Cardiac septum (tissue), 1 donor: ENCODE measurements at places on chromosomes 6 and 20.

DNA sequence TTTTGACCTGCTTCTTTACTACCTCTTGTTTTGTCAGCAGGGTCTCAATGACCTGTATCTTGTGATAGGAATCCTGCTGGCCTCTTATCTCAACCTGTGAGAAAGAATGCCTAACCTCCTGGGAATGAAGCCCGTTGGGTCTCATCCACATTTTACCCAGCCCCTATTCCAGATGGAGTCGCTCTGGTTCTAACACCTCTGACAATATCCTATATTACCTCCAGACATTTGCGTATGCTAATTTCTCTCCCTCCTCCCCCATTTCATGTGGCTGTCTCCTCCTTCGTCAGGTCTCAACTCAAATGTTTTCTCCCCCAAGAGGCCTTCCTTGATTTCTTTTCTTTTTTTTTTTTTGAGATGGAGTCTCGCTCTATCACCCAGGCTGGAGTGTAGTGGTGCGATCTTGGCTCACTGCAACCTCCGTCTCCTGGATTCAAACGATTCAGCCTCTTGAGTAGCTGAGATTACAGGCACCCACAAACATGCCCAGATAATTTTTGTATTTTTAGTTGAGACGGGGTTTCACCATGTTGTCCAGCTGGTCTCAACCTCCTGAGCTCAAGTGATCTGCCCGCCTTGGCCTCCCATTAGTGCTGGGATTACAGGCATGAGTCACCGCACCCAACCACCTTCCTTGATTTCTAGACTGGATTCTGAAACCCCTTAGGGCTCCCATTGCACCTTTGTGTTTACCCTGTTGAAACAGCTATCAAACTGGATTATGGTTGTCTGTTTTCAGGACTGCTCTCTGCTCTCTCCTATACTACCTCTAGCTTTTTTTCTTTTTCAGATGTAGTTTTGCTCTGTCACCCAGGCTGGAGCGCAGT lies 49.5 kb upstream of the B4GALT5 start:
- DNase-seq = no peak

DNA sequence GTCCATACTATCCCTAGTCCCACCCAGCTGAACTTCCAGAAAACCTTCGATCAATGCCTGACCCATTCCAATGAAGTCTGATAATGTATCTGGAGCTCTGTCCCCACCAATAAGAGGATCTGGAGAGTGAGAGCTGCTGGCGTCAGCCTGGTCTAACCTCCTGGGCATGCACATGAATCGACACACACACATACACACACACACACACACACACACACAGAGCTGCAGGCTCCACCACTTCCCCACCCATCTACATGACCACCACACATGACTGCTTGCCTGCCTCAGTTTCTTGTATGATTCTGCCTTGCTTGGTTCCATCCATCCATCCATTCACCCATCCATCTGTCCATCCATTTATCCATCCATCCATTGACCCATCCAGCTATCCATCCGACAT lies 60.8 kb downstream of the FAXC start:
- no peak for DNase-seq

GRCh38 chr6:168972128-168972527 lies 281.5 kb downstream of the THBS2 start:
- no peak for DNase-seq

DNA sequence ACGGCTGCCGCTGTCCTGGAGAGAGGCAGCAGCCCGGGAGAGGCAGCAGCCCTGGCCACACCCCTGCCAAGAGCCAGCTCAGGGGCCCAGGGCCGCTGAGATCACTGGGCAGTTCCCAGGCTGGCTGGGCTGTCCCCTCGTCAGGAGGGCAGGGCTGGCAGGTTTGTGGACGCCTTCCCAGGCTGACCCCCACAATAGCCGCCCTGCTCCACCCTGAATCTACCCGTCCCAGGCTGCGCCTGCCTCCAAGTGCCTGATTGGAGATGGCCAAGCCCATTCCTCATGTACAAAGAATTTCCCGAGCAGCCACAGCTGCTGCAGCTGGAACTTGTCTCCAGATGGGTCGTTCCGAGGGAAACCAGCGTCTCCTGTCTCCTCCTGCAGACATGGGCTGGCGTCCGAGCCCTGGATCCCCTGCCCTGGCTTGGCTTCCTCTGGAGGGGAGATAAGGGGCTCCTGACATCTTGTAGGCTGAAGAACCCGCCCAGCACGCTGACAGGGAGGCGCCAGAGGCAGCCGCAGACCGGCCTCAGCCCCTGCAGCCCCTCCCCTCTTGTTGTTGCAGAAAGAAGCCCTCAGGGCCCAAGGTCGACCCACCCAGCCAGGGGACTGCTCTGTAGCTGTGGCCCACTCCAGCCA lies 9.4 kb upstream of the GATA5 start:
- DNase-seq = no peak

- DNase-seq = no peak
Measured at GRCh38 chr6:14200047-14200446, 82.5 kb downstream of the CD83 start.

DNA sequence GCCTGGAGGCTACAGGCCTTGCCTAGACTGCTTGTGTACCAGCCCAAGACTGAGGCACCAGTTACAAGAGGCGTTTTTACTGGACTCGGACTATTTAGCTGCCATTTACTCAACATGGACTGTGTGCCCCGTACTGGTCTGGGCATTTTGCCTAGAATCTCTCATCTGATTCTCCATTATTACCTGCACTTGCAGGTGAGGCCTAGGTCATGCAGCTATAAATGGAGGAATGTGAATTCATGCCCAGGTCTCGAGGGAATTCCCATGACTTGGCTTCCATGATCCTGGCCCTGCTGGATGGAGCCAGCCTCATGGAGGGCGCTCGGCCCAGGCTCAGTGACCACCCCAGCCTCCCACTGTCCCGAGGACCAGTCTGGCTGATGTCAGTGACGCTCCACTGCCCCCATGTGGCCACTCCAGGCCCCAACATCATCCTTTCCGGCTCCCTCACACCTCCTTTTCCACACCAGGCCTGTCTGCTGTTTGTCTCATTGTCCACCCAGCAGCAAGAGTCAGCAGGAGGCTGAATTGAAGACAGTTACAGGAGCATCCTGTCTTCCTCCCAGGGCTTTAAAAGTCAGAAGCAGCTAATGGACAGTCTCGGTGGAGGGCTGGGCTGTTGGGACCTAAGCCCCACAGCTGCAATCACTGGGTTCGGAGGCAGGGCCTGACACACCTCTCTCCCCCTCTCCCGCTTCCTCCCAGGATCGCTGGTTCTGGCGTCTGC lies 8.7 kb downstream of the MMP24OS start:
- DNase-seq = no peak

GRCh38 chr6:22956029-22956681 lies 386.8 kb downstream of the HDGFL1 start:
- DNase-seq = no peak

- DNase-seq = no peak
Measured at GRCh38 chr6:16473184-16473907, 235.0 kb downstream of the GMPR start.

- DNase-seq = no peak
Measured at GRCh38 chr6:121485359-121485811, 49.9 kb downstream of the GJA1 start.

GRCh38 chr6:134523051-134523450 lies 205.1 kb upstream of the SGK1 start:
- no peak for DNase-seq

DNA sequence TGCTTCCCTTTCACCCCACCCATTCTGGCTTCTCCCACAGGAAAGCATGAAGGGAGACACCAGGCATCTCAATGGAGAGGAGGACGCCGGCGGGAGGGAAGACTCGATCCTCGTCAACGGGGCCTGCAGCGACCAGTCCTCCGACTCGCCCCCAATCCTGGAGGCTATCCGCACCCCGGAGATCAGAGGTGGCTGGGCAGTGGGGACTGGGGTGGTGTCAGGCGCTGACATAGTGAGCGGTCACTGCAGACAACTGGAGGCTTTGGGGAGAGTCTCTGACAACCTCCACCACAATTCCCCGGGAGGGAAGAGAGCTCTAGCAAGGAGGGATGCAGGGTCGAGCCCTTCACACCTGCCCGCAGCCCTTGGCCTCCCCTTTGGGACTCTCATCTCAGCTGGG lies 18.1 kb downstream of the DNMT3B start:
- no peak for DNase-seq

- no peak for DNase-seq
Measured at GRCh38 chr6:4388675-4389074, 253.3 kb upstream of the ECI2 start.

- DNase-seq = no peak
Measured at GRCh38 chr20:52270696-52271095, 79.1 kb upstream of the ZFP64 start.

GRCh38 chr6:169956580-169956979 lies 205.2 kb downstream of the ERMARD start:
- DNase-seq = no peak

- DNase-seq = no peak
Measured at GRCh38 chr6:2534406-2535042, 216.2 kb downstream of the MYLK4 start.

- DNase-seq = no peak
Measured at GRCh38 chr6:123338394-123338793, 298.4 kb downstream of the TRDN start.

DNA sequence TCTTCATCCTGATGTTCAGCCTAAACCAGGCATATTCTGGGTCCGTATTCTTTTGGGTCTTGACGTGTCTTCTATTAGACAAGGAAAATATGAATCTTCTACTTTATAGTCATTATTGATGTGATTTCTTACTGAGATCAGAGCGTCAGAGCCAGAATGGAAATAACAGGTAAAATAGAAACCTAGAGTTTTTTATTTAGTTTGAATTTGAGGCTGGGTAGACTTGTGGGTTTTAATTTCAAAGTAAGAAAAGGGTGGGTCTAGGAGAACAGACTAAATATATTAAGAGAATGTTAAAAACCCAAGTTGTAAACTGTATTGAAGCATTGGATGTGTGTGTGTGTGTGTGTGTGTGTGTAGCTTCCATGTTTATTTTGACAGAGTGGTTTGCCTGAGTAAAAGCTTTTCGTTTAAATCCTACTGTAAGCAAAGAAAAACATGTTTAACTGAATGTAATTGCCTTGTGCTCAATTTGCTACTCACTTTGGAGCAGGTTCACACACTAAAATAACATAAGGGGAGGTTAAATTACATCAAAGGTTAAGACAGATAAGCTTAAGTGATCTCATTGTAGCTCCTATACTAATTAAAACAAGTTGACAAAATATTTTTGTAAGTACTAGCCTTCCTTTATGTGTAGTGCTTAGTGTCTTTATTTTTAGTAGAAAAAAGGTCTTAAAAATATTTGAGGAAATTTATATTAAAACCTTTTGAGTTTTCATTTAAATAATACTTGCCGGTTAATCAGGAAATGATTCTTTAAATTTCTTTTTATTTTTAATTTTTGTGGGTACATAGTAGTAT lies 17.4 kb downstream of the HECA start:
- DNase-seq = no peak

- DNase-seq = no peak
Measured at GRCh38 chr6:152478377-152479010, 158.7 kb downstream of the SYNE1 start.

- DNase-seq = no peak
Measured at GRCh38 chr6:157203764-157204163, 119.6 kb downstream of the TMEM242 start.

DNA sequence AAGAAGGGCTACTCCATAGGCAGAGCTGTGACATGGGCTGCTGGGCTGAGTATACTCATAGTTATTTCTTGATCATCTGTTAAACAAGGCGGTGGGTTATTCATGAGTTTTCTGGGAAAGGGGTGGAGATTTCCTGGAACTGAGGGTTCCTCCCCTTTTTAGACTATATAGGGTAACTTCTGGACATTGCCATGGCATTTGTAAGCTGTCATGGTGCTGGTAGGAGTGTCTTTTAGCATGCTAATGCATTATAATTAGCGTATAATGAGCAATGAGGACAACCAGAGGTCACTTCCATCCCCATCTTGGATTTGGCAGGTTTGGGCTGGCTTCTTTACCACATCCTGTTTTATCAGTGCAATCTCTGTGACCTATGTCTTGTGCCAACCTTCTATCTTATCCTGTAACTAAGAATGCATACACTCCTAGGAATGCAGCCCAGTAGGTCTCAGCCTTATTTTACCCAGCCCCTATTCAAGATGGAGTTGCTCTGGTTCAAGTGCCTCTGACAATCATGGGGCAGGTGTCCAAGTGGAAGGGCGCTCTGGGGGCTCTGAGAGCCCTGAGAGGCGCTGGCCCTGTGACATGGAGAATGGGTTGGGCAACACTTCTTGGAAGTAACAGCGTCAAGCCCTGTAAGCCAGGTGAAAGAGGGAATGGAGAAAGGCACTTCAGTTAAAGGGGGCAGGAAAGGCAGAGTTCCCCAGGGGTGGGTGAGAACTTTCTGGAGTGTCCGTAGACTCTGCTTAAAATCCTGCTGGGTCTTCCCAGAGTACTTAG lies 354.2 kb upstream of the SULF2 start:
- no peak for DNase-seq

GRCh38 chr6:109253366-109253765 lies 128.9 kb downstream of the CD164 start:
- DNase-seq = no peak

DNA sequence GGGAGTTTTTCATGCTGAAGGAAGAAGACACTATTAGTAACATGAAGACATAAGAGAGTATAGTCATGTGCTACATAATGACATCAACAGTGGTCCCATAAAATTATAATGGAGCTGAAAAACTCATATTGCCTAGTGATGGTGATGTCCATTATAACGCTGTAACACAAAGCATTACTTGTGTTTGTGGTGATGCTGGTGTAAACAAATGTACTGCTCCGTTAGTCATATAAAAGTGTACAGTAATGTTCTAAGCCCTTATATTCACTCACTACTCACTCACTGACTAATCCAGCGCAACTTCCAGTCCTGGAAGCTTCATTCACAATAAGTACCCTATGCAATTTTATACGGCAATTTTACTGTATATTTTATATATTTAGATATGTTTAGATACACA lies 26.8 kb upstream of the ASF1A start:
- DNase-seq = no peak

DNA sequence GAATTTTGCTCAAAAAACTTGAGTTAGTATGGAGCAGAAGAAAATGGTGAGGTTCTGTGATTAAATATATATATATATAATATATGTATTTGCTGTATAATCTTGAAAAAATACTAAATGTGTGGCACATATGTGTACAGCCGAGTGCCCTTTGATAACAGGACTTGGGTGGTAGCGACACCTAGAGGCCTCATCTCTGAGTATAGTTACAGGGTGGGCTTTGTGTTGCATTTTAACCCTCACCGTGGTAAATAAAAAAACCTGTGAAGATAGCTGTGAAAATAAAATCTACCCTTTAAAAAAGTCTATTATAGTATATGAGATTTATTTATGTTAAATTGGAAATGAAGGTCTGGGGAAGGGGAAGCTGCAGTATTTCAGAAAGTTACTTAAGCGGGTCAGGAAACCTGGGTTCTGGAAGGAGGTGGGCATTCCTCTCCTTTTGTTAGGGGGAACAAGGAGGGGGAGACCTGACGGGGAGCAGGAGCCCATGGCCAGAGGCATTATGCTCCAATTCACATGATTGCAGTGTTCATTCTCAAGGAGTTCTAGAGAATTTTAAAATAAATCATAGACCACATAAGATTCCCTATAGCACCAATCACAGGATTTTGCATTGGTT lies 82.7 kb downstream of the SH3BGRL2 start:
- DNase-seq = no peak
